ENCODE measurements at places on chromosomes 7 and 10.

- no peak for DNase-seq
These were observed 15.1 kb upstream of the RALA start for GRCh38 chr7:39608278-39608677.

DNA sequence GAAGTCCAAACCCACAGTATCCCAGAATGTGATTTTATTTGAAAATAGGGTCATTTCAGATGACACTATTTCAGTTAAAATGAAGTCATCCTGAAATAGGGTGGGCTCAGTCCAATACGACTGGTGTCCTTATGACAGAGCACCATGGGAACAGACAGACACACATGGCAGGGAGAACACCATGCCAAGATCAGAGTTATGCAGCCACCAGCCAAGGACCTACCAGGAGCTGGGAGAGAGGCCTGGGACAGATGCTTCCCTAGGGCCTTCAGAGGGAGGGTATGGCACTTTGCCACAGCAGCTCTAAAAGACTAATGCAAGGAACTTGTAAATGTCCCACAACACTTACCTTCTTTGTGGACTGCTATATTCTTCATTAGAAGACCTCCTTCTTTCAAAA lies 226.5 kb downstream of the NEBL start:
- DNase-seq, result no peak

DNA sequence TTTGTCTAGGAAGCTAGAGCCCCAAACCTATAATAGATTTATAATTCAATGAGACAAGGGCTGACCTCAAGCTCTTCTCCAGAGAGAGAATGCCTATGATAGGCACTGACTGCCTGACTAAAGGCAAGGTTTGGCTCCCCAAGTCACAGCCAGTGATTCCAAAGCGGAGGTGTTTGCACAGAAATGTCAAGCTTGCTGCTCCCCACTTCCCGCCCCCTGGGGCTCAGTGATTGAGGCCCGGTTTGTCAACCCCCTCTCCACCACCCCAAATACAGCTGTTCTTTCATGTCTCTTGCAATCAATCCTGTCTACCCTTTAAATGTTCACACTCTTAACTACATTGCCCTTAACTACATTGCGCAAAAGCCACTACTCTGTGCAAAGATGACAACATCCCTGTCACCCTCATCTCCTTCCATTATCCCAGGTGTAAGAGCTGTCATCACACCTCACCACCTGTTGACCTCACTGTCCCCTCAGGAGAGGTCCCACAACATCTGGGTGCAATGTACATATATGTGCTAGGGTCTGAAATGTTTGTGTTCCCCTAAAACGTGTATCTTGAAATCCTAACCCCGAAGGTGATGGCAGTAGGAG lies 58.0 kb downstream of the NUDCD3 start:
- no peak for DNase-seq

DNA sequence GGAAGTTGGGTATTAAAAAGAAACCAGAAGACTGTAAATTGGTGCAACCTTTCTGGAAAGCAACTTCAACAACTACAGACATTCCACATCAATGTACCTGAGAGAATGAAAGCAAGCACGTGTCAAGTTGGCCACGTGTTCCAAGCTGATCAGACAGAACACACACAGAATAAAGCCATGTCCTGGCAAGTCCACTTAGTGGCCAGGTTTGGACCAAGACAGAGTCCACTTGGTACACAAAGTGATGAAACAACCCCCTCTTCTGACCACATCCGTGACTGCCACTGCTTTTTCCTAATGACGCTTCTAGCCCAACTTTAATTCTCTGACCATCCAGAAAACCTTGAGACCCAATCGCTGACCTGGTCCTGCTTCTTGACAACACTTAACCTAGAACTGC lies 109.4 kb downstream of the ABLIM1 start:
- DNase-seq, result no peak

GRCh38 chr10:73859784-73860491 lies 14.4 kb downstream of the CAMK2G start:
- no peak for DNase-seq

GRCh38 chr7:47332681-47333553 lies 249.0 kb downstream of the TNS3 start:
- no peak for DNase-seq

DNA sequence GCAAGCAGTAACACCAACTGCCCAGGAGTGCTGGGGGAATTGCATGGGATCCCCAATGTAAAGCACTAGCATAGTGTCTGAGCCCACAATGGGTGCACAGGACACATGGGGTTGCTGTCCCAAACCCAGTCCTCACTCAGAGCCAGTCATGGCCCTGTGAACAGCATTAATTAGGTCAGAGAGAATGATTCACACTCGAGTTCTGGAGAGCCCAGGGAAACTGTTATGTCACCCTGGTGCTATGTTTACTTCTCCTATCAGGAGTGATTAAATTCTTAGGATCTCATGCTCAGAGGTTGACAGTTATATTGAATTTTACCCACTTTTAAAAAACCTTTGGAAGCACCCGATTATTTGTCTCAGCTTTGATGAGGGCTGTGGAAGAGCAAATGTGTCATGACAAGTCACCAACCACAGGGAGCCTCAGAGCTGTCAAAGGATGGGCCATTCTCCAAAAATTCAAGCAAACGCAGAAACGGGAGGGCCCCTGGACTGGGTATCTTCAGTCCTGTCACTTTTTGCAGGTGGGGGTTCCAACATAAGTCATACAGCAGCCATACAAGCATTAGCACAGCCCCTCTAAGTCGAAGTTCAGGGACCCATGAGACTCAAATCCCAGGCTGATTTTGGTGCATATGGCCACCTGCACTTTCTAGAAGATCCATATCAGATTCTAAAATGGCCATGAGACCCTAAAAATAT lies 1.3 kb upstream of the RASSF4 start:
- DNase-seq, result no peak

DNA sequence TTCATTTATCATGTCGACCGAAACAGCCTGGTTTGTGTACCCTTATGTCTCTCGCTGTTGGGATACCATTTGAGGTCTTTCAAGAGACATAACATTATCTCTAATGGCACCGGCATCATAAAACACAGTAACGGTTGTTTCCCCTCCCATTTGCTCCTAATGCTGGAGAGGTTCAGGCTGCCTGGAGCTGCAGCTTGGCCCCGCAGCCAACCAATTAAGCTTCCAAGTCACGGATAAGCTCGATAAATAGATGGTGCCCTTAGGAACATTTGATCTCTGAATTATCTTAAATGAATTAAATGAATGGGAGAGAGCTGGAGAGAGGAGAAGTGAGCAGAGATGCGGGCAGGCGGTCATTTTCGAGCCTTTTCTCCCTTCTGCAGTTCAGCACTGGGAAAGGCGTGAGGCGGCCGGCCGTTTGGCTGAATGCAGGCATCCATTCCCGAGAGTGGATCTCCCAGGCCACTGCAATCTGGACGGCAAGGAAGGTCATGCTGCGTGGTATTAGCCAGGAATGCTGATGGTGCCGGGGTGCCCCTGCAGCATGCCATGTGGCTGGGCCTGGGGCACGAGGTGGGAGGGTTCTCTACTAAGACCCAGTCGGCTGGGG lies 12.6 kb downstream of the CPA4 start:
- DNase-seq, result no peak

DNA sequence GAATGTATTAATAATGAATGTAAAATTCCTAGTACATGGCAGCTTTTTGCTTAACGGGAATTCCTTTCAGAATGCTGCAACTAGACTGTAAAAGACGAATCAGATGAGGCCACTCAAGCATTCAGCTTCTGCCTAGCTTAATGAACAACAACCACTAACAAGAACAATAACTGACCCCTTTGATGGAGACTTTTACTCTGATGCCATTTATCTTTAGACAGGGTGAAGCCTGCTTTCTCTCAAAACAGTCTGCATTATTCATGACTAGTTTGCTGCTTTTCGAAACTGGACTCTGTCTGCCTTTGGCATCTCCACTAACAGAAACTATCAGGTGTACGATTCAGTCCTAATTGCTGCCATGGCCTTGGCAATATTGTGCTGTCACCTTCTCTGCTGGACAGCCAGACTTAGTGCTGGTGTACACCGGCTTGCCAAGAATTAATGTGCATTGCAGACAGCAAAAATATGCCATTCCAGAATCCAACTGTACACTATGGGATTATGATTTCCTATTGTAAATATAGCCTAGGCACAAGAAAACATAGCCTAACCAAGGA lies 295.5 kb upstream of the CDC14C start:
- DNase-seq, result no peak

DNA sequence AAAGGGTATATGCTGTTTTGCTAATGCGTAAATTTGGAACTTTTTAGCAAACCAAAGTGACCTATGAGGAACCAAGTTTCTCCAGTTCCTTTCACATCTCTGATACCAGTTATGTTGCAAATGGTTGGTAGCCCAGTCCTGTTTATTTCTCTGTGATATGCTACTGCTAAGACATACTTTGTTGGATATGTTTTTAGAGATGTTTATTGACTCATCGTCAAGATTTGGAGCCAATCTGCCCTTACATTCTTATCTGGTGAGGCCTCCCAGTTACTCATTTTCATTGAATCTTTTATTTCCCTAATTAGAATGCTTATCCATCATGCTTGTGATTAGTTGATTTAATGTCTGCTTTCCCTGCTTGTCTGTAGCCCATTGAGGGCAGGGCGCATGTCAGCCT lies 58.9 kb downstream of the LRGUK start:
- DNase-seq, result no peak
